ENCODE measurements at places on chromosomes 2 and 18. TPM values are rescaled to one million over a fixed set of nuclear protein-coding genes. Genes with fewer than 3 reads are reported as not detected.

The SFTPB gene
- polyA plus RNA-seq = not detected

The C2orf81 gene
- 0.14 TPM for polyA plus RNA-seq

The CCDC102B gene
- polyA plus RNA-seq = 26.7 TPM

The CTNNA2 gene
- polyA plus RNA-seq = 26.9 TPM

The CASP8 gene
- polyA plus RNA-seq = 0.67 TPM

The PTPRN gene
- polyA plus RNA-seq = 89.5 TPM

The IL36G gene
- polyA plus RNA-seq = not detected

The PARD6G gene
- polyA plus RNA-seq = not detected

The METTL21A gene
- 79.7 TPM for polyA plus RNA-seq

The REG3A gene
- polyA plus RNA-seq = not detected

The DNMT3A gene
- 3.8 TPM for polyA plus RNA-seq

The SP140 gene
- polyA plus RNA-seq = not detected

The AMER3 gene
- 0.70 TPM for polyA plus RNA-seq

The HOXD3 gene
- polyA plus RNA-seq = not detected

The SERPINB3 gene
- not detected for polyA plus RNA-seq

The CNTNAP5 gene
- polyA plus RNA-seq = 40.2 TPM

The CCDC150 gene
- polyA plus RNA-seq = 1.6 TPM

The IL36RN gene
- polyA plus RNA-seq = not detected

The MARCHF4 gene
- polyA plus RNA-seq = 0.17 TPM

The RNF125 gene
- not detected for polyA plus RNA-seq

The SERPINB5 gene
- not detected for polyA plus RNA-seq

The ERICH2 gene
- polyA plus RNA-seq = 23.4 TPM

The PAX3 gene
- 8.8 TPM for polyA plus RNA-seq

The PLCL1 gene
- polyA plus RNA-seq = 2.5 TPM

The MAP4K4 gene
- polyA plus RNA-seq = 9.0 TPM
